ENCODE measurements at places on chromosomes 4 and X.

- no peak for DNase-seq
Measured at GRCh38 chr4:7108660-7109059, 40.8 kb upstream of the GRPEL1 start.

DNA sequence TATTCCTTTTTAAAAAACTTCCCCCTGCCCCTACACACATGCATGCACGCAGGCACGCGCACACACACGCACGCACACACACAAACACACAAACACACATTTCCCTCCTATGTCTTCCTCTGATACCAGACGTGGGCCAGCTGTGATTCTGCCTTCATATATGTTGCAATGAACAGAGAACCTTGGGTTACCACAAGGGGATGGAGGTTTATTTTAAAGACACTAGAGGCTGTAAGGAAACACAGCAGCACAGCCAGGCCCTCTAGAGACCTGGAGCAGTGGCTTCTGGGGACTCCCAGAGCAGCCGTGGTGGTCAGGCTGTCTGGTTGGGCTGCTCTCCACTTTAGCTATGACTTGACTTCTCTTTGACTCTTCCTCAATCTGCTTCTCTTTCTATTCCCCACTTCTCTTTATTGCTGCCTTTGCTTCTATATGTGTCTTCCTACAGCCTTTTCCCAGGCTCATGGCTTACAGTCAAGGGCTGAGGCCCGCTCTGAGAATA lies 3.2 kb upstream of the TLR10 start:
- DNase-seq, result no peak

- no peak for DNase-seq
Measured at GRCh38 chr4:62709618-62710252, 1509.6 kb downstream of the ADGRL3 start.

DNA sequence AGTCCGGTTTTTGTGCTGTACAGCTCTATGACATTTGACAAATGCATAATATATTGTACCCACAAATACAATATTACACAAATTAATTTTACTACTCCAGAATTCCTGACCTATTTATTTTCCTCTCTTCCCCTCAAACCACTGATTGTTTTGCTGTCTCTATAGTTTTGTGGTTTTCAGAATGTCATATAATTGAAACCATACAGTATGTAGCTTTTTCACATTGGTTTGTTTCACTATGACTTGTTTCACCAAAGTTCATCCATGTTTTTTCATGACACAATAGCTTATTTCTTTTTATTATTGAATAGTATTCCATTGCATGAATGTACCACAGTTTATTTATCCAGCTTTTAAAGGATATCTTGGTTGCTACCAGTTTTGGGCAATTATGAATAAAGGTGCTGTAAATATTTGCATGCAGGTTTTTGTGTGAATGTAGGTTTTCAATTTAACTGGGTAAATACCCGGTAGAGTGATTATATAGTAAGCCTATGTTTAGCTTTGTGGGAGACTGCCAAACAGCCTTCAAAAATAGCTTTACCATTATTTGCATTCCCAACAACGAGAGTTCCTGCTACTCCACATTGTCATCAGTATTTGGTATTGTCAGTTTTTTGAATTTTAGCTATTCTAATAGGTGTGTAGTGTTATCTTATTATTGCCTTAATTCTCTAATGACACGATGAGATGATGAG lies 25.9 kb downstream of the RNF175 start:
- DNase-seq, result no peak

DNA sequence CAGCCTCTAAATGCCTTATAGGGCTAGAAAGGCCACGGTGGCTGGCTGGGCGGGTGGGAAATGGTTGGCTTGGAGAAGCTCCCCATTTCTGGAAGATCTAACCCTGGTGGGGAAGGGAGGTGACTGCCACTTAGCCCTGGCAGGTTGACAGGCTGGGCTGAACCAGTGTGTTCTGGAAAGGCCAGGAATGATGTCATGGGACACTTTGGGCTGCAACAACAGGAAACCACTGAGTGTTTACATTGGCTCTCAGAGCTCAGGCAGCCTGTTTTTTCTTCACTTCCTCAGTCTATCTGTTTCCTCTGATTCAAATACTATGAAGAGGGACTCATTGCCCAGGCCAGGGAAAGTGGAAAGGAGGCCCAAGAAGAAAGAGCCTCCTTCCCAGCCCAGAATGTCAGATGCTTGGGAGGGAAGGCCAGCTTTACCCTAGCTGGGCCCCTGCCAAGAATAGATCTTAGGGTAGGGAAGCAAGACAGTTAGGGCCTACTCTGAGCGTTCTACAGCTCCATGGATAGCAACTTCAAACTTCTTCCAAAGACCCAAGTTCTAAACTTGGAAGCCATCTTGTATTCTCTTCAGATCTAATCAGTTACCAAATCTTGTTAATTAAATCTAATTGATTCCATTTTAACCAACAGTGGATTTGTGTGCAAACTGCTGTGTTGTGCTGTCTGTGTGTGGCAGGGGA lies 65.8 kb upstream of the MSN start:
- no peak for DNase-seq

DNA sequence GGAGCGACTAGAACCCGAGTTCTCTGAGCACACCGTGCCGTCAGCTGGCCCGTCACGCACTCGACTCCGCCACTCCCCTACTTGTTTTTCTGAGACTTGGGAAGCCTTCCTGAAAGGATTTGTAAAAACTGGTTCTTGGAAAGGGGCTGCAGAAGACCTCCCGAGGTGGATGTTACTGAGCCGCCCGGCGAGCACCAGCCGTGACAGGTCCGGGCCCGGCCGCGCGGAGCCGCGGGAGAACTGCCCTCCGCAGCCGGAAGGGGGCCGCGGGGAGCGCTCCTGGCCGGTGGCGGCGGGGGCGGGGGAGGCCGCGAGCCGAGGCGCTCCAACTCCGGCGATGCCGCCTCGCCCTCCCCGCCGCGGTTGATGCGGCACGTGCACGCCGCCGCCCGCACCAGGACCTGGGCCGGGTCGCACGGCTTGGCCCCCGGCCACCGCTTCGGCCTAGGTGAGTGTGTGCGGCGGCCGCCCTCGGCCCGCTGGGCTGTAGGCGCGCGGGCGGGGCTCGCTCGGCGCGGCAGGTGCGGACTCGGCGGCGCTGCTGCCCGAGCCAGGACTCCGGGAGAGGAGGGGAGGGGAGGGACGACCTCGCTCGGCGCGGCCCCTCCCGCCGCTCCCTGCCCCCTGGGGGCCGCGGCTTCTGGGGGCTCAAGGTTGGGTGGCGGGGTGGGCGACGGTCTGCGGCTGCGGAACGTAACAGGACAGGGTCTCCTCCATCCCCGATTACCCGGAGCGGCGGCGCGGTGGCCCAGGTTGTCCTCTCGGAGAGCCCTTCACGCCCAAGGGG lies 1.7 kb downstream of the SPRY1 start:
- peak; percentile 54 for DNase-seq

- DNase-seq, result no peak
Measured at GRCh38 chr4:148302416-148302815, 139.8 kb downstream of the NR3C2 start.
